Stimulated activated CD8-positive, alpha-beta memory T cell treated with anti-CD3 and anti-CD28 coated beads, Interleukin-15, amount 100 ng/mL, for 48 hours (primary cell): ENCODE measurements at places on chromosomes 16 and 17.

- DNase-seq = no peak
Observed at GRCh38 chr16:57701759-57702371, 7.3 kb downstream of the DRC7 start.

GRCh38 chr17:2423271-2423670 is 22.4 kb upstream of the MNT start:
- no peak for DNase-seq

- DNase-seq = peak; percentile 55
Observed at GRCh38 chr17:65055708-65056638, 567 bp downstream of the GNA13 start.

DNA sequence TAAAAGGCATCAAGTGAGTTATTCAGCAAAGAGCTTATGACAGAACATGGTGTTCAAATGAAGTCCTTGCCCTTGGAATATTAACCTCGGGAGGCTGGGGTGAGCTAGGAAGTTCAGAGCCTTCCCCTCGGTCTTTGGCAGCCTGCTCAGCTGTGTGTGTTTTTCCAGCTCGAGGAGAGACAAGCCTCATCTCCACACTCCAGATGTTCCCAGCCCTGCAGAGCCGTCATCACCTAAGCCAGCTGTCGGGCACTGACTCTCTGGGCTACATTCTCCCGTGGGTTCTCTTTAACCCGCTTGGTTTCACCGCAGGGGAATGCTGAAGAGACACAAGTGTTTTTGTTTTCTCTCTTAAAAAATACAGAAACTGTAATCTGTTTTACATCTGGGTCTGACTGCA is 47.1 kb downstream of the IRX3 start:
- DNase-seq = no peak

- no peak for DNase-seq
Observed at GRCh38 chr17:8703001-8703400, 41.6 kb downstream of the CCDC42 start.

DNA sequence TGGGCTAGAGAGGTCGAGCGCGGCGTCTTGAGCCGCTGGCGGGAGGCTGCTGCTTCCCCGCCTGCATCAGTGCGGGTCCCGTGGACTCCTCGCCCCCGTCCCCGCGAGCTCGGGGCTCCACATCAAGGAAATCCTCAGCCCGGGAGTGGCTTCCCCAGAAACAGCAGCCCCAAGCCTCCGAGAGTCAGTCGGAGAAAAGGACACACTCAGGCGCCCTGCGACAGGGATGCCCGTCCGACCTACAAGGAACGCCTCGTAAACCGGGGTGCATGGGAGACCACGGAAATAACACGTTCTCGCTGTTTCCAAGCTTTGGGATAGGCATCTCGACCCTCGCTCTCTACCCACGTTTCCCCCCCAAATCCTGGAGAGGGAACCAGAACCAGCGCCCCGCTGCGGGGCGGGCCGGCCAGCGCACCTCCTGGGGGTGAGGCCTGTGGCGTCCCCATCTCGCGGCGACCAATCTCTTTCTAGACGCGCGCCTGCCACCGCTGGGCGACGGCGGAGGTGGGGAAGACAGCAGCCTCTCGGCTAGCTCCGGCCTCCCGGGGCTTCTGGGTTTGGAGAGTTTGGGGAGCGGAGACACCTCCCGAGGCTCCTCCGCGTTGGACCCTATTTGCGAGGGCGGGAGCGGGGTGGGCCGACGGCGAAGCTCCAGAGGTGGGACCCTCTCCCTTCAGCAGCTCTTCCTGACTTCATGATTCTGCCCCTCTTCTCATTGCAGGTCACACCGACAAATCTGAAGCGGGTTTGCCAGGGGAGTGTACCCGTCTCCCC is 759 bp upstream of the TP53I13 start:
- peak; percentile 73 for DNase-seq

DNA sequence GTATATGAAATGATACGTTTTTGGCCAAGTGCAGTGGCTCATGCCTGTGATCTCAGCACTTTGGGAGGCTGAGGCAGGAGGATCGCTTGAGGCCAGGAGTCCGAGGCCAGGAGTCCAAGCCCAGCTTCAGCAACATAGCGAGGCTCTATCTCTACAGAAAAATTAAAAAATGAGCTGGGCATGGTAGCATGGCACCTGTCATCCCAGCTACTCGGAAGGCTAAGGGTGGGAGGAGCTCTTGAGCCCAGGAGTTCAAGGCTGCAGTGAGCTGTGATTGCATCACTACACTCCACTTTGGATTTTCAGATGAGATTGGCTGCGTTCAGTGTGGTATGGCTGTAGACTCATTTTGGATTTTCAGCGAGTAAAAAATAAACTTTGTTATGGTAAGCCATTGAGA is 112.4 kb downstream of the DNAH3 start:
- no peak for DNase-seq

DNA sequence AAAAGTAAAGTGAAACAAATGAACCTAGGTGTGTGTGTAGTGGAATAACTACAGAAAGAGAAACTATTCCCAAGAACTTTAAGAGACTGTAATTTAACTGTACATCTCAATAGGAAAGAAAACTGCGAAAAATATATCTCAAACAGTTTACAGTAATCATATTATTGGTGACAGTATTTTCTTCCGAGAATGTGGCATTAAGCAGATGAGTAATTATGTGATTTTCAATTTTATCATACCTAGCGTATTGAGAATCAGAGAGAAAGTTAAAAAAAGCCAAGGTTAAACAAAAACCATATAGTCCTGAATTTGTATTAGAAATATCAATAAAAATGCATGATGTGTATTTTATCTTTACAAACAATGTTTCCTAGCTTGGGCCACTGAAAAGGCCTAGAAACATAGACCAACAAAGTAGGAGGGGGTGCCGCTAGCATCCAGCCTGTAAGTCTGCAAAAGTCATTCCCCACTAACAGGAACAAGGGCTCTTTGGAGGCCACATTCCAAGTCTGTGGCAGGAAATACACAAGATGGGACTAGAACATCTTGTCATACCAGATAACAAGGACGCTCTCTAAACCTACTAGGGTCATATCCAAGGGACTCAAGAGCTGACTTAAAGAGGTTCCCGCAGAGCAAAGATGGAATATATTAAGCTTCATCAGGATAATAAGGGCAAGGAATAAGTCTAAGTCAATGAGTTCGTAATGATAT is 20.5 kb downstream of the RNF157 start:
- DNase-seq = no peak

GRCh38 chr16:52597772-52598483 is 51.0 kb upstream of the TOX3 start:
- DNase-seq = no peak

DNA sequence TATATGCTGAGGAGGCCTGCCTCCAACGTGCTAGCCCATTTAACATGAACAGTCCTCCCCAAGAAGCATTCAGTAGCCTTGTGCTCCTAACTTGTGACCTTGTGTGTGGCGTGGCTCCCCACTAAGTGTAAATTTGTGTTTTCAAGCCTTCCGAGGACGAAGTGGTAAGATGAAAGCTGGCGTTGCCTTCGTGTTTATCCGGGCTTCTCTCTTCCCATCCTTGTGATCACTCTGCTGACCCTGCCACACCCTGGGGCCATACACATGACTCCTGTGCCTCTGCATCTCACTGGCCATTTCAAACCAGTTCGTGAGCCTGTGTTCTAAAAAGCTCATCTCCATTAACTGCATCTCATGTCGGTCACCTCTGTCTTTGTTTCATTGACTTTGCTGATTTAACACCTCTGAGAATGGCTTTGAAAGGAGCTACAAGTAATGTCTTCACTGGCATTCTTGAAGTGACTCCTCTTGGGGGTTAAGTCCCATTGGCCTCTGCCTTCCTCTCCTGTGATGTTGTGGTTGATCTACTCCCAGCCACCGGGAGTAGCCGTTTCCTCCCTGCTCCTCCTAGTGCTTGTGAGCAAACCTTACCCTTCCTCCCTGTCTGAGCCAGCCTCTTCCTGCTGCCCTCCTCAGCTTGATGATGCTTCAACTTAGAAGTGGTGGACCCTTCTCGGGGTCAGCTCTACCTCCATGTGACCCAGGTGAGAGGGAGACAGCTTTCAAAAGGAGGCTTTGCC is 27.4 kb upstream of the NAGLU start:
- DNase-seq = no peak

DNA sequence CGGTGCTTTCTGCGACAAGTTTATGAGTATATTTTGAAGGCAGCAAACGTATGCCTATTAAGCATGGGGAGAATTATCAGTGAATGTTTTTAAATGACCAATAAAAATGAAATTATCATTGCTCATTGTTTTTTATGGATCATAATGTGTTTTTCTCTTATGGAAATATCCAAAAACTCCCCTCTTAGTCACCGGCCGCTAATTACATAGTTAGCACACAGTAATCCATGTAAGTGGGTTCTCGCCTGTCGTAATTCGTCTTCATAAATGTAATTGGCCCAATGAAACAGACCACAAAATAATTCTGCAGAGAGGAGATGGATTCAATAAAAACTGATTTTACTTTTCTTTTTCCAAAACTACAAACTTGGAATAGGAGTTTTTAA is 69.3 kb downstream of the WSCD1 start:
- DNase-seq = no peak

GRCh38 chr17:38789185-38789584 is 10.2 kb downstream of the PIP4K2B start:
- DNase-seq = no peak

DNA sequence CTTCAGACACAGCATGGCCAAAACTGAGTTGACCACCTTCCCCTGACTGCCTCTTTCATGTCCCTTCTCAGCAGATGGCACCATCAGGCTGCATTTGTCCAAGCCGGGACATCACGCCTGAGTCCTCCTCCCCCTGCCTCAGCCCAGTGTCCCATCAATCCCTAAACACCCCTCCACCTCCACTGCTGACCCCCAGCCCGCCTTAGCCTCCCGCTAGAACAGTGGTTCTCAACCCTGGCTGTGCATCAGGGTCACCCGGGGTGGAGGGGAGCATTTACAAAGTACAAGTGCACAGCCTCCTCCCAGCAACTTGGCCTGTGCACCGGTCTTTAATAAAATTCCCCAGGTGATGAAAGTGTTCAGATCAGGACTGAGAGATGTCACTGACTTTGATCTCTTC is 4.0 kb downstream of the C16orf82 start:
- DNase-seq = no peak

- DNase-seq = no peak
Observed at GRCh38 chr17:45906927-45907622, 12.7 kb downstream of the MAPT start.

GRCh38 chr17:56096026-56096810 is 57.1 kb upstream of the ANKFN1 start:
- no peak for DNase-seq

DNA sequence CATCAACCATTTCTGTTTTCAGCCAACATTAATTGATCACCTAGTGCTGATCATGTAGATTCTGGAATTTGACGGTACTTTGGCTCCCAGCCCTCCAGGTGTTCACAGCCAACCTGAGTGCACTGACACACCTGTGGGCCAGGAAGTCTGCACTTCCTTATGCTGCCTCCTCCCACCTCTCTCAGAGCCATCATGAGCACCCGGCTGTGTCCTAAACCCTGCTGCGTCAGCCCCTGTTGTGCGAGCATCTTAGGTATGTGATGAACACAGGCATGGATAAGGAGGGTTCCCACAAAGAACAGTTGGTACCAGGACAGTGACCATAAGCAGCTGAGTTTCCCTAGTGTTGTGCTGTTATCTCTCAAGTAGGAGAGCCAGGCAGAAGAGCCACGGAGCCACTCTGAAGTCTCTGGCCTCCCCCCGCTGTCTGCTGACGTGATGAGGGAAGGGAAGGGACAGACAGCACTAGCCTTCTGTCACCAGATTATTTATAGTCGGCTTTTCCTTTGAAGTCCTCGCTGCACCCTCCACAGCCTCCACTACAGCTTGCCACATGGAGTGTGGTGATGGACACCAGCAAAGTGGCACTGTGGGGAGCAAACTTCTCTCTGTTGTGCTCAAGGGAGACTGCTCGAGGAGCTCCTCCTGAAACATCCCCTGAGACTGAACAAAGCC is 162.8 kb upstream of the ANKFN1 start:
- DNase-seq = no peak

GRCh38 chr16:2690852-2691251 is 8.5 kb downstream of the KCTD5 start:
- DNase-seq = no peak

- DNase-seq = no peak
Observed at GRCh38 chr17:45284176-45285140, 22.6 kb upstream of the SPATA32 start.

GRCh38 chr17:73600103-73600871 is 44.0 kb downstream of the SDK2 start:
- DNase-seq = no peak

- DNase-seq = no peak
Observed at GRCh38 chr17:50638966-50639713, 4.5 kb downstream of the ABCC3 start.

- DNase-seq = no peak
Observed at GRCh38 chr17:67982034-67982640, 14.1 kb downstream of the C17orf58 start.

DNA sequence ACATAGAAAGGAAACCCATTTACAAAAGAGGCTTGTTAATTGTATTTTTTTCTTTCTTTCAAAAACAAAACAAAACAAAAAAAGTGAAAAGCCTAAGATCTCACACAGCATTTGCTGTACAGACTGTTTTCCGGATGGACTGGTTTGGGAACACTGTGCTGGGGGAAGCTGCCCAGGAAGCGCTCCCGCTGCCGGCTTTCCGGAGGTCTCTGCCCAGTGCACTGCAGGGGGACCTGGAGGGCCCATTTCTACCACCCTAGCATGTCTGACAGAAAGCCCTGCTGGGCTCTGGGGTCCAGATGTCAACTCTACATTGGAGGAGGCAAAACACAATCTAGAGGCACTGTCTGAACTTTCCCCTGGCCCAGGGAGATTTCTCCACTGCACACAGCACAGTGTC is 26.3 kb upstream of the CLEC18B start:
- DNase-seq = no peak

- no peak for DNase-seq
Observed at GRCh38 chr17:77737442-77738265, 220.8 kb upstream of the TNRC6C start.

DNA sequence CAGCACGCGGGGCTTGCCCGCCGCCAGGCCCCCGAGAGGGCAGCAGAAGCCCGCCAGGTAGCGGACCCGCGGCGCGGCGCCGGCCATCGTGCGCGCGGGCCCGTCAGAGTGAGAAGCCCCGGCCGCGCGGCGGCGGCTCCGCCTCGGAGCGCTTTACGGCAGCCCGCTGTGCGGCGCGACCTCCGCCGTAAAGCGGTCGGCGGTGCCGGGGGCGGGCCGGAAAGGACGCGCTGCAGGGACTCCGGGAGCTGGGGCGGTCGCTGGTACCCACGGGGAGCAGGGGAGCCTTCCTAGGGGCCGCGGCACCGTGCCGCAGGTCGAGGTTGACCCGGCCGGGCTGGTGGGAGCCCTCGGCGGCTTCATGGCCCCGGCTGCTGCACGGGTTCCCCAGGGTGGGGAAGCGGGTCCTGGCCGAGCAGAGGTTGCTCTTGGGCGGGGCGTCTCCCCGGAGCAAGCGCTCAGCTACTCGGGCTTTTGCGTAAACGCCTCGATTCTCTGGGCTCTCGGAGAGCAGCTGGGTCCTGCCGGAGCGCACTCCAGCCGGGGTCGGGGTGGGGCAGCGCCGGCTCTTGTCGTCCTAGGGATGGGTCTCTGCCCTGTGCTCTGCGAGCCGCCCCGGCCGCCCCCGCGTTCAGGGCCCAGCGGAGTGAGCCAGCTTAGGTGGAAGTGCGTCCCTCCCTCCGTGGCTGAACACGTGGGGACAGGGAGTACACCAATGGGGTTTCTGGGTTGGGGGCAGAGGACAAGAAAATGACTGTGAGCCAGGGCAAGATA is at the start of gene FAAP100:
Gene FAAP100, minus strand, starts transcription at position 110 of the 774 bp plus-strand sequence. Its CDS starts 23 bp downstream, at position 87.
- peak; percentile 78 for DNase-seq
